Activated CD8-positive, alpha-beta T cell treated with anti-CD3 and anti-CD28 coated beads, Interleukin-2, amount 10 ng/mL, durations not matched to agents 7 days and 5 days (primary cell): ENCODE measurements at places on chromosomes 1 and 21. TPM values are rescaled to one million over a fixed set of nuclear protein-coding genes. Genes with fewer than 3 reads are reported as not detected.

- DNase-seq = no peak
- no peaks in the 10 kb centered on the region for H3K36me3 ChIP-seq
- H3K4me1 ChIP-seq = no peaks in the 10 kb centered on the region
- H3K4me3 ChIP-seq = no peak overlapping the region
- no peak overlapping the region for H3K27ac ChIP-seq
Measured at GRCh38 chr1:119204197-119204960, 63.9 kb upstream of the WARS2 start.

DNA sequence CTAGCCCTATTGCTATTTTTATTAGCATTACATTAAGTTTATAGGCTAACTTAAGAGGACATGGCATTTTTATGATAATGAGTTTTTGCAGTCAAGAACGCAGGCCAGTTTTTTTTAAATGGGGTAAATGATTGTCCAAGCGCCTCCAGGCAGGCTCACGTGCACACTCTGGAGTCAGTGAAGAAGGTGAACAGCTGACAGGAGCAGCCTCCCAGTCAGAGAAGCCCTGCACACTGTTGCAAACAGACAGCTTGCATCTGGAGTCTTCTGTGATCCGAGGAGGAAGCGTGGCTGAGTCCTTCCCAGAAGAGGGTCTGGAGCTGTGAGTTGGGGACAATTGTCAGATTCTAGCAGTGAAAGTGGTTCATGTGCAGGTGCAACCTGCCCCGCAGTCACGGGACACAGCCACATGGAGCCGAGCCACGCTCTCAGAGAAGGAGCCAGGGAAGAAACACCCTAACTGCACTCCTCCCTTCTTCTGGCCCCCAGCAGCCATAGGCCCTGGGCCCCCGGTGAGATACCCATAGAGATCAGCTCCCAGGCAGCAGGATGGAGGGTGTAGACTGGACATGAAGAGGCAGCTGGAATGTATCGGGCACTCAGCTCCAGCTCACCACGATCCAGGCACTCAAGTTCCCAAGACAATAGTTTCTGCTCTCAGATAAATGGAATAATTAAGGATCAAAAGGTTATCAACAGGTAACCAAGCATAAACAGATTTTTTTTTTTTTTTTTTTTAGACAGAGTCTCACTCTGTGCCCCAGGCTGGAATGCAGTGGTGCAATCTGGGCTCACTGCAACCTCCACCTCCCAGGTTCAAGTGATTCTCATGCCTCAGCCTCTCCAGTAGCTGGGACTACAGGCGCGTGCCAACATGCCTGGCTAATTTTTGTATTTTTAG, 26.4 kb downstream of the CAPN2 start:
- H3K4me1 ChIP-seq = peaks cover 9% of the 10 kb centered on the region
- H3K27me3 ChIP-seq = no peaks in the 10 kb centered on the region
- H3K27ac ChIP-seq = no peak overlapping the region
- H3K36me3 ChIP-seq = peaks cover 38% of the 10 kb centered on the region
- DNase-seq = no peak

GRCh38 chr1:208132287-208132882, 111.8 kb downstream of the PLXNA2 start:
- no peaks in the 10 kb centered on the region for H3K36me3 ChIP-seq
- no peak overlapping the region for H3K4me3 ChIP-seq
- no peak overlapping the region for H3K27ac ChIP-seq
- peaks cover 5% of the 10 kb centered on the region for H3K4me1 ChIP-seq

- H3K4me1 ChIP-seq = no peaks in the 10 kb centered on the region
- no peaks in the 10 kb centered on the region for H3K36me3 ChIP-seq
- H3K27ac ChIP-seq = no peak overlapping the region
- no peaks in the 10 kb centered on the region for H3K27me3 ChIP-seq
- no peak overlapping the region for H3K4me3 ChIP-seq
- no peak for DNase-seq
Measured at GRCh38 chr1:157732755-157733154, 32.2 kb upstream of the FCRL3 start.

AMIGO1 gene
- total RNA-seq = 1.6 TPM

LRRIQ3 gene
- 0.45 TPM for total RNA-seq

MOB3C gene
- 20.1 TPM for total RNA-seq

DNA sequence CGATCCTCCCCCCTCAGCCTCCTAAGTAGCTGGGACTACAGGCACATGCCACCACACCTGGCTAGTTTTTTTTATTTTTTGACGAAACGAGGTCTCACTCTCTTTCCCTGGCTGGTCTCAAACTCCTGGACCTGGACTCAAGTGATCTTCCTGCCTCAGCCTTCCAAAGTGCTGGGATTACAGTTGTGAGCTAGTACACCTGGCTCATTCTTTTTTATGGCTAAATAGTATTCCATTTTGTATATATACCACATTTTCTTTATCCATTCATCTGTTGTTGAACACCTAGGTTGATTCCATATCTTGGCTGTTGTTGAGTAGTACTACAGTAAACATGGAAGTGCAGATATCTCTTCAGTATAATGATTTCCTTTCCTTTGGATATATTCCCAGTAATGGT, 62.3 kb upstream of the RCC1 start:
- no peak for DNase-seq
- H3K36me3 ChIP-seq = peaks cover 4% of the 10 kb centered on the region
- H3K4me3 ChIP-seq = no peak overlapping the region
- no peak overlapping the region for H3K27ac ChIP-seq
- H3K4me1 ChIP-seq = peaks cover 19% of the 10 kb centered on the region
- H3K27me3 ChIP-seq = no peaks in the 10 kb centered on the region

GRCh38 chr1:29033829-29034466, 89.8 kb downstream of the TMEM200B start:
- H3K4me1 ChIP-seq = no peaks in the 10 kb centered on the region
- H3K4me3 ChIP-seq = no peak overlapping the region
- H3K36me3 ChIP-seq = peaks cover 20% of the 10 kb centered on the region
- H3K27me3 ChIP-seq = no peaks in the 10 kb centered on the region

GRCh38 chr1:150194381-150195031, 41.4 kb downstream of the ANP32E start:
- H3K4me1 ChIP-seq = no peaks in the 10 kb centered on the region
- no peak overlapping the region for H3K4me3 ChIP-seq
- H3K27ac ChIP-seq = no peak overlapping the region
- no peak for DNase-seq
- no peaks in the 10 kb centered on the region for H3K36me3 ChIP-seq
- peaks cover 10% of the 10 kb centered on the region for H3K27me3 ChIP-seq

SPATA21 gene
- total RNA-seq = not detected

DNA sequence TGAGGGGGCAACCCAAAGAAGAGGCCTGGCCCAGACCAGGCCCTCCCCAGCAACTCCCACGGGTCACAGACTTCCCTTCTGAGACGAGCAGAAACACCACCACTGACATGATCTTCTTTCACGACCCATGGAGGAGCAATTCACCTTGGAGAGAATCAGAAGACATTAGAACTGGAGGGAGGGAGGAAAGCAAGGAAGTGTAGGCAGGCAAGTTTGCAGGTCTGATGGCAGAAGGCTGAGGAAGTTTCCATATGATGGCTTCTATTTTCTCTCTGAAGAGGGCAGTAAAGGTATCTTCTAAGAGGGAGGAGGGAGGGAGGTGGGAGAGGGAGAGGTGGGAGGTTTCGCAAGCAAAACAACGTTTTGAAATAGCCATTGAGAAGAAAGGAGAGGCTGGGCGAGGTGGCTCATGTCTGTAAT, 1.4 kb upstream of the UBXN10 start:
- peaks cover 5% of the 10 kb centered on the region for H3K36me3 ChIP-seq
- no peak for DNase-seq
- H3K4me1 ChIP-seq = peaks cover 52% of the 10 kb centered on the region
- peak overlapping the region; percentile 28 for H3K27ac ChIP-seq

KRTAP27-1 gene
- total RNA-seq = not detected

- H3K4me3 ChIP-seq = no peak overlapping the region
- DNase-seq = no peak
- no peaks in the 10 kb centered on the region for H3K36me3 ChIP-seq
- no peaks in the 10 kb centered on the region for H3K27me3 ChIP-seq
- no peaks in the 10 kb centered on the region for H3K4me1 ChIP-seq
Measured at GRCh38 chr1:181712711-181713110, 229.4 kb downstream of the CACNA1E start.

- peaks cover 2% of the 10 kb centered on the region for H3K4me1 ChIP-seq
- no peak overlapping the region for H3K4me3 ChIP-seq
- no peak for DNase-seq
- no peaks in the 10 kb centered on the region for H3K36me3 ChIP-seq
- no peak overlapping the region for H3K27ac ChIP-seq
Measured at GRCh38 chr1:234750922-234751627, 141.1 kb upstream of the IRF2BP2 start.

DNA sequence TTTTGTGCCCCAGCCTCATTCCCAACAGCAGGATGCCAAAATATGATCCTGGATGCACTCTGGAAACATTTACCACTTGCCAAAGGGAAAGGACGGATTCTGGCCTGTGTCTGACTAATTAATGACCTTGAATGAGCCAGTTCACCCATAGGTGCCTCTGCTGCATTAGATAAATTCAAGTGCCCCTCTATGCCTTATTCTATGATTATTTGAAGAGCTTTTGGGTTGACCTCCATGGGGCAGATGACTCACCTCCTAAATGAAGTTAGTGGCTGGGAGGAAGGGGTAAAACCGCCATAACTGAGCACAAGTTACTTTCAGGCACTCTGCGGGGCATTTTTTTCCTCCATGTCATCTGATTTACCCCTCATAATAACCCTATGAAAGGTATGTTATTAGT, 98.1 kb downstream of the CLIC6 start:
- no peak for DNase-seq
- no peaks in the 10 kb centered on the region for H3K4me1 ChIP-seq
- no peaks in the 10 kb centered on the region for H3K36me3 ChIP-seq
- H3K27ac ChIP-seq = no peak overlapping the region

DNA sequence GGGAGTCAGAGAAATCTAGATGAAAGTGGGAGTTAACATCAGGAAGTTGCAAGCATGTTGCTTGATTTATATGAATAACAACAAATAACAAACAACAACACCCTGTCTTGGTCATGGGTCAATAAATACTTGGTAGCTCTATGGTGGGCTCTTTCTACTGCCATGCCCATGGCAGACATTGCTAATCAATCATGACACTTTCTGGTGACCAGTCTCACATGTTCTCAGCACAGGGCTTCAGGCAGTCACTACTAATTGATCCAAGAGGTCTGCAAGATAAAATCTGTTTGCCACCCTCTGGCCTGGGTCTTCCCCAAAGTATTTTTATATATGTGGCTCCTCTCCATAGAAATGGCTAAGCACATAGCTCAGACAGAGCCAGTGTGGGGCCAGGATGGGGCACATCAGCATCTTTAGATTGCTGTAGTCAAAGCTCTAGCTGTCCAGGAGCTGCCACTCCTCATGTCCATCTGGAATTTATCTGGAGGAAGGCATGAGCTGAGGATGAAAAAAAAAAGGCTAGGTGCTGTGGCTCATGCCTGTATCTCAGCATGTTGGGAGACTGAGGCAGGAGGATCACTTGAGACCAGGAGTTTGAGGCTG, 51.2 kb downstream of the STUM start:
- H3K36me3 ChIP-seq = no peaks in the 10 kb centered on the region
- H3K4me1 ChIP-seq = no peaks in the 10 kb centered on the region
- H3K27ac ChIP-seq = no peak overlapping the region
